ENCODE measurements at places on chromosomes 4 and X. TPM values are rescaled to one million over a fixed set of nuclear protein-coding genes. Genes with fewer than 3 reads are reported as not detected.

The AGA gene
- total RNA-seq: 68.8 TPM

The CT45A2 gene
- total RNA-seq: not detected

The KIAA0232 gene
- total RNA-seq: 14.8 TPM

The PHEX gene
- 1.2 TPM for total RNA-seq

The SSX2B gene
- total RNA-seq: not detected

Data from smooth muscle cell of the coronary artery (primary cell).